Naive thymus-derived CD8-positive, alpha-beta T cell (primary cell): ENCODE measurements at places on chromosomes 1 and 21.

- DNase-seq: no peak
Observed at GRCh38 chr1:235873045-235873444, 6.3 kb upstream of the LYST start.

DNA sequence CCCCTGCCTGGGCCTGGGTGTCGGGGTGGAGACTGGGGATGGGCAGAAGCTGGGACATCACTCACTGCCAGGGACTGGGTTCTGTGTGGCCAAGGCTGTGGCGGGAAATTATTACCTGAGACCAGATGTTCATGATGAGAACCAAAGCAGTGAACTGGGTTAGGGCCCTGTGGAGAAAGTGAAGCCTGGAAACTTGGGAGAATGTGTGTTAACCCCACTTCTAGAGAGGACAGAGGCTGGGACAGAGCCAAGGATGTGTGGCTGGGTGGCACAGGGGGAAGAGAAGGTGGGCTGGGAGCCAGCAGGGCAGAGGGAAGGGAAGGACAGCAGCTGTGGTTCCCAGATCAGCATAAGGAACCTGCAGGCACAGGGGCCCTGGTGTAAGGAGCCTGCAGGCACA, 31.3 kb downstream of the CNIH3 start:
- DNase-seq: no peak

DNA sequence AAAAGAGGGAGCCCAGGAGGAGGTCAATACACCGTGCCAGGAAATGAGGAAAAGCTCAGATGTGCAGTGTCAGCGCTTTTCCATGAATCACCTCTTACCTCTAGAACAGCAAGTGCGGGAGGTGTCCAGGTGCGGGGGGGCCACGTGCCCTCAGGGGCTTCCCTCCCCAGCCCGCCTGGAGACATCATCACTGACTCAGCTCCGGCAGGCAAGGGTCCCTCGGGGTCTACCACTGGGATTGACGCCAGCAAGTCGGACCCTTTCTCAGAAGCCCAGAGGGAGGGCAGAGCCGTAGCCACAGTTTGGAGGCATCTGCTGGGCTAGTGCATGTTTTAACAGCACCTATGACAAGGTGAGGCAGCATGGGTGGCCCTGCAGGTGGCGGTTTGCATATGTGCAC, 67.4 kb upstream of the TRAPPC10 start:
- no peak for DNase-seq

DNA sequence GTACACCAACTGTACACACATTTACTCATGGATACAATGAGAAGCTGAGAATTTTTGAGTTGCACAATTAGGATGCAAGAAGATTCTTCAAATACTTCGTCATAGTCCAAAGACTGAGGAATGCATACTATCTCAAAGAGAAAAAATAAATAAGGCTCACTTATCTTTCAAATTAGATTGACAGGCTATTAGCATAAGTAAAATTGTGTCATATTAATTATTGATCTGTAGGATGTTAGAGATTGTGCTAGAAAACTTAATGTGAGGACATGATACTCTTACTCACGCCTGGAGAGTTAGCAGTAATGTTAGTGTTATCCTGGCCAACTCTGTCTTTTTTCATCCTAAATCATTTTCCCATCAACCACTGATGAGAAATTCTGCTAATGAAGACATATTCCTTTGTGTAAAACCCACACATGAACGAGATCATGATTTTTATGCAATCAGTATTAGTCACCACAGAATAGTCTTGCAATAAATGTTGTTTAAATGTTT, 659.0 kb downstream of the LTN1 start:
- DNase-seq: no peak

DNA sequence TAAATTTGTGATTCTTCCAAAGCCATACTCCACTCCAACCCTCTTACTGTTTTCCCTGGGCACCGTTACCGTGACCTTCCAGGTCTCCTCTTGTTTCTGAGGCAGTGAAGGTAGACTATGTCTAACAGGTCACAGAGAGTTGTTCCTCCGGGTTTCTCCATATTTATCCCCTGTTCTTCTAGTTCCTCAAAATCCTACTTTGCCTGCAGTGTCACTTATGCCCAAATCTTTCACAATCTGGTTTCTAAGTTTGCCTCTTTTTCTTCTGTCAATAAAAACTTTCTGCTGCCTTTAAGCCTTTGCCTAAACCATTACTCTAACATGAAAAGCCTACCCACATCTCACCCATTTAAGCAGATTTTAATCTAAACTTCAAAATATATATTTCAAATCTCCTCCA, 87.7 kb downstream of the C4BPA start:
- DNase-seq: no peak

DNA sequence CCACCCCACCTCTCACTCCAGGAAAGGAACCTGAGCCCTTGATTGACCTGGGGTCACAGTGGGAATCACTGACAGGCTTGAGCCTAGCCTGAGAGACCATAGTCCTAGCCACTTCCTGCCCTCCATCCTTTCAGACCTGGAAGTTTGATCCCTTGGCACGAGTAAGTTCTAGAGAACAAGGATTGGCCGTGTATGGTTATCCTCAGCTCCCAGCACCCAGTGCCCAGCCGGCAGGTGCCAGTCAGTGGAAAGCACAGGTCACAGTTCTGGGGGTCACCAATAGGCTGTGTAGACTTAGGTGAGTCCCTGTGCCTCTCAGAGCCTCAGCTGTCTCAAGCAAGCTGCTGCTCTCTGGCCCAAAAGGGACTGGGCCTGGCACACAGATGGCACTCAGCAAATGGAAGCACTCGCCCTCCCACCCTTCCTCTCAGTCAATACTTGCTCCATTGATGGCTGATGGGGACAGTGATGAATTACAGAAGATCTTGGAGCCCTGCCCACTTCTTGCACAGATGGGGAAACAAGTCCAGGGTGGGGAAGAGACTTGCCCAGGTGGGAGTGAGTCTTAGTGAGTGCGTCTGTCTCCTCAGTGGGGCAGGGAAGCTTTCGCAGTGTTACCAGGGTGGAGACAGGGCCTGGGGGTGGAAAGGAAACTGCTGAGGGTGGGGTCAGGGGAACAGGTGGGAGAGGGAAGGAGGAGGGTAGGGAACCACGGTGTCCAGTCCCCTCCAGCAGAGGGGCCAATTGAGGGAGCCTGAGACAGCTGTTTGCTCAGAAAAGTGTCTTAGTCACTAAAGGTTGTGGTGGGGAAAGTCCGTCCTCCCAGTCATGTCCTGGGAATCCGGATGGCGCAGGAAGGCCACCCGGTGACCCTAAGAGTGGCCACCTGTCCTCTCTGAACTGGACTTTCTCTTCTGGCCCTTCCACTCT, 2.6 kb upstream of the KCNQ4 start:
- DNase-seq: no peak
